T-helper 17 cell (primary cell): ENCODE measurements at places on chromosomes 11 and 22. TPM values are rescaled to one million over a fixed set of nuclear protein-coding genes. Genes with fewer than 3 reads are reported as not detected.

The ANKK1 gene
- 2.0 TPM for total RNA-seq

The LDHAL6A gene
- not detected for total RNA-seq

The MS4A3 gene
- total RNA-seq = 1.2 TPM

The SCGB1A1 gene
- not detected for total RNA-seq

DNA sequence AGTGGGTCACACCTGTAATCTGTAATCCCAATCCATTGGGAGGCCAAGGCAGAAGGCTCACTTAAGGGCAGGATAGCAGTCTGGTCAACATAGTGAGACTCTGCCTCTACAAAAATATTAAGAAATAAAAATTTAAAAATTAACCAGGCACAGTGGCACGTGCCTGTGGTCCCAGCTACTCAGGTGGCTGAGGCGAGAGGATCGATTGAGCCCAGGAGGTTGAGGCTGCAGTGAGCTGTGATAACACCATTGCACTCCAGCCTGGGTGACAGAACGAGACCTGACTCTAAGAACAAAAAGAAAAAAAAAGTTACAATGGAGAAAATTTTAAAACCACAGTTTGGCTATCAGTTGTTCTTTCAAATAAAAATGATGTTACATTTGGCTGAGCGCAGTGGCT lies 13.4 kb upstream of the SYNGR1 start:
- H3K27me3 ChIP-seq = peaks cover 4% of the 10 kb centered on the region
- H3K4me1 ChIP-seq = peaks cover 2% of the 10 kb centered on the region
- no peak overlapping the region for H3K4me3 ChIP-seq
- H3K27ac ChIP-seq = no peak overlapping the region
- no peaks in the 10 kb centered on the region for H3K36me3 ChIP-seq

GRCh38 chr11:59097113-59097708 lies 9.8 kb upstream of the FAM111B start:
- H3K36me3 ChIP-seq = no peaks in the 10 kb centered on the region
- H3K27me3 ChIP-seq = peaks cover 37% of the 10 kb centered on the region
- H3K4me1 ChIP-seq = peaks cover 12% of the 10 kb centered on the region
- DNase-seq = peak; percentile 59
- no peak overlapping the region for H3K27ac ChIP-seq

DNA sequence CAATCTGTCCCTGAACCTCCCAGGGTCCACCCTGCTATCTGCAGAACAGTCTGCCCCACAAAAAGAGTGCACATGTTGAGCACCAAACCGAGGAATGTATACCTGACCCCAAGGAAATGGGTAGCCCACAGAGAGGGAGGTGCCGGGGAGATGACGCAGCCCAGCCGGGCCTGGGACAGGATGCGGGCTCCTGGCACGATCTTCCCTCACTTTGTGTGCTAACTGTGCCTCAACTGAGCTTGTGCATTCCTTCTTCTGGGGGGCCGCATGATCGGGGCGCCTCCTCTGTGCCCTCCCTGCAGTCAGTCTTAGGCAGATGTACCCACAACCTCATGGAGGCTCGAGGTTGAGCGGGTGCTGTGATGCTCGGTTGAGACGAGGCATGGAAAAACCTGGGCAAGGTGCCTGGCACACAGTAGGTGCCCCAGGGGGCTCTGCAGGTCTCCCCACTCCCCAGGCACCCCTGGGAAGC lies 2.4 kb downstream of the GAS2L1 start:
- peak overlapping the region; percentile 80 for H3K27ac ChIP-seq
- H3K36me3 ChIP-seq = no peaks in the 10 kb centered on the region
- H3K4me1 ChIP-seq = peaks cover 24% of the 10 kb centered on the region
- peaks cover 19% of the 10 kb centered on the region for H3K27me3 ChIP-seq

GRCh38 chr11:18958221-18958910 lies 19.2 kb upstream of the MRGPRX1 start:
- no peak overlapping the region for H3K4me3 ChIP-seq
- no peaks in the 10 kb centered on the region for H3K4me1 ChIP-seq
- H3K27me3 ChIP-seq = peaks cover 49% of the 10 kb centered on the region
- H3K27ac ChIP-seq = no peak overlapping the region

DNA sequence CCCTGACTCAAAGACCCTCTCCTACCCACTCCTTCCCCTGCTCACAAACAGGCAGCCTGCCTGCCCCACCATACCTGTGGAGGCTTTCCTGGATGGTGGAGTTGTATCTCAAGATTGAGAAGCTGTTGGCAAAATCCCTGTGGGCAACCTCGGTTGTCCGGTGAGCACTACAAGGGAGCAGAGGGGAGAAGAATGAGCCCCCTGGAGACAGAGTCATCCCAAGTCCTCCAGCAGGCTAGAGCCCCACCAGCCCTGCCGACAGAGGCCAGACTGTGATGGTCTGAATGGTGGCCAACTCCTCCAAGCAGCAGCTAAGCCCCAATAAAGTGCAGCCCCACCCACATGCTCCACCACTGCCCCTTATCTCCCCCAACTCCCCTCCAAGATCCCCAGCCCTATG lies 17.5 kb downstream of the TMPRSS13 start:
- peaks cover 18% of the 10 kb centered on the region for H3K4me1 ChIP-seq
- no peak for DNase-seq
- no peak overlapping the region for H3K27ac ChIP-seq
- H3K27me3 ChIP-seq = peaks cover 24% of the 10 kb centered on the region
